ENCODE measurements at places on chromosomes 7 and 10.

- DNase-seq = no peak
Observed at GRCh38 chr10:19638182-19638895, 177.9 kb upstream of the PLXDC2 start.

- DNase-seq = peak; percentile 42
Observed at GRCh38 chr10:116470768-116471415, 43.2 kb downstream of the PNLIPRP3 start.

- no peak for DNase-seq
Observed at GRCh38 chr7:151416112-151416940, 6.5 kb upstream of the WDR86 start.

- DNase-seq = no peak
Observed at GRCh38 chr7:47478017-47478344, 103.9 kb downstream of the TNS3 start.

- DNase-seq = no peak
Observed at GRCh38 chr7:17948526-17949238, 8.4 kb upstream of the SNX13 start.

DNA sequence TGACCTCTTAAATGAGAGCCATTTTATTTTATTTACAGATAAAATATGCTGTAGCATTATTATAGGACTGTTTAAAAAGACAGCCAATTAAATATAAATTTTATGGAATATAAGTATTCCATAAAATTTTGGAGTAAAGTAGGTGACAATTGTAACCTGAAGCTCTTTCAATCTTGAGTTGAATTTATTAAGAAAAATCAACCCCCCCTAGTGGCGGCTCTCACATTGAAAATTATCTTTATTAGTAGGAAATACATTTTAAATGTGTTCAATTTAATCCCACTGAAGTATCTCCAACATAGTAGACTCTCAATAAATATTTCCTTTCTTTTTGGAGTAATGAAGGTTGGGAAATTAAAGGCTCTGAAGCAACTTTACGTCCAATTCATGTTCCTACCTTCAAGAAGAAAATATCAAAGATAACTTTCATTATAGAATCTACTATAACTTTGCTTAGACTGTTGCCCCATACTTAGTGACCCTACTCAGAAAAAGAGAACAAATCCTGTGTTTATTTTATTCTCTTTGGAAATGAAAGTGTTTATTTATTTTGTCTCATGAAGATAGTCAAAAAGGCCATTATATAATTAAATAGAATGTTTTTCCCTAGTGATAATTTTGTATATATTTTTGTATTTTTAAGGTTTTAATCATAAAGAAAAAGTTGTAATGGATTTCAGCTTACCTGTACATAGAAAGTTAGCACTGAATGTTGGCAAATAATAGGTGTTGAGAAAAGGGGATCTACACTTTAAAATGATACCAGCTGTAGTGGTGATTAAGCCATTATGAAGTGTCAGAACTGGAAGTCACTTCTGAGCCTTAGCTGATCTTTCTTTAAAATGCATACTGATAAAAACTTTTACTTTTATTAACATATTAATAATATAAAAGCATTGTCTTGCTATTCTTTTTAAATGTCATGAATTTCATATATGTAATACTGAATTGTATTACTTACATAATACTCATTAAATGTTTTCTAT lies 3.3 kb downstream of the AHR start:
- peak; percentile 24 for DNase-seq

DNA sequence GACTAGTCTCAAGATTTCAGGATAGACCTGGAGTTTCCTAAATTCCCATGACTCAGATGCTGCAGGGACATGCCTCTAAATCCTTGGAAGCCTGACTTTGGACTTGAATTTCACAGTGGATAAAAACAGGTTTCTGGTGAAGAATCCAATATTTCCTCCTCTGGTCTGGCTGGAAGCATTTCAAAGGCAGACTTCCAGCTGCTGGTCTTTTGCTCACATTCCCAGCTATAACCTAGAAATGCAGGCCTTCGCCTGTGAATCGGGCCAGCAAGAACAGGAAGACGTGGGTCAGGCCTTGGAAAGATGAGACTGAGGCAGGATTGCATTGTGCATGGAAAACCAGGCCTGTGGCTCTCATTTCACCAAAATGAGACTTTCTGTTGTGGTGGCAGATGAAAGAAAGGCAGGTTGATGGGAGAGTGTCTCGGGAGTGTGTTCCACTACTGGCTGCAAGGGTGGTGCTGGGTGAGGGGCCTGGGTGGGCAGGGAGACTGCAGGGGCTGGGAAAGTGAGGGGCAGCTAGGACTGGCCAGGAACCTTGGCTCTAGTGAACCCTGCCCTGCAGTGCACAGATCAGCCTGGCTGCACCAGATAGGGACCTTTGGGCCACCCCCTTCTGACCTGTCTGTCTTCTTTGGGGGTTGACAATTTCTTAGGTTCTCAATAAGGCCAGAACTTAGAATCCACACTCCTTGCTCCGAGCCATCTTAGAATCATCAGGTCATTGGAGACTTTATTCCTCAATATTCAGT lies 488.8 kb upstream of the MKI67 start:
- no peak for DNase-seq

DNA sequence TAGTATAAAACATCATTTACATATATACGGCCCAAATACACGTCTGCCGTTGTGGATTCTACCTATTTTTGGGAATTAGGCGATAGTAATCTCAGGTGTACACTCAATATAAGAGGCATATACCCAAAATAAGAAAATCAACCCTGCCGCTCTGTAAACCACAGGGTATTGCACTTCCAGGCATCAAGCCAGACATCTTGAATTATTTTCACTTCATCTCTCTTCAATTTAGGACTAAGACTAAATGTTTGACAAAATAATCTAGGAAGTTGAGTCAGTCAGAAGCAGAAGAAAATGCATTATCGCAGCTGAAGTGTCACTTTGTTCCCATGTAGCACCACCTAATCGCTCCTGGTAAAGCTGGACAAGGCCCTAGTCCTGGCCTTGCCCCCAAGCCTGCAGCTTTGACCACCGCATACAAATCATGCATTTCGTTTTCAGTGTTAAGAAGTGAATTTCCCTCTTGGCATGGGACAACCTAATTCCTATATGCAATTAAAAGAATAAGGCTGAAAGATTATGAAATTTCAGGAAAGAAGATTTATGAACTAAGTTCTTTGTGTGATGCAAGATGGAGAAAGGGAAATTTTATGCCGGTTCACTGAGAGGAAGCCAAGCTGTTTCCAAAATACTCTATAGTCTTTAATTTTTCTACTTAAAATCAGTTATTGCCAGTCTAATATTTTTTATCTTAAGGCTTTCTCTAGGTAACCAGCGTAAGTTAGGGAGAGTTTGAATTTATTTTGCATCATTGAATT lies 26.0 kb downstream of the CABCOCO1 start:
- DNase-seq = no peak

DNA sequence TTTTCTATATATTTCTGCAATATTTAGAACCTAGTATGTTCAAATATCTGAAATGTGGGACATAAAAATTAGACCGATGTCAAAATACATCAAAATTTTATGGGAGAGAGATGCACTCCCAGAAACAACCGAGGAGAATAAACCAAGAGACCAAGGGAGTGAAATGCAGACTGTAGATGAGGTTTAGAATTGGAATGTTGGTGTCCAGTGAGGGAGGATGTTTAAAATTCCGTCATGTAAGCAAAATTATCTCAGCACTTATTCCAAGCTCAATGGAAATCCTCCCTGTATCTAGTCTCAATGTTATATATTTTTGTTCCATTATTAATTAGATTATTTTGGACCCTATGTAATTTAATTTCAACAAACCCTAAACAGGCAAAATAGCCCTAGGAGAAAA lies 61.9 kb upstream of the MAGI2 start:
- DNase-seq = no peak

GRCh38 chr7:97215556-97215955 lies 98.1 kb downstream of the SDHAF3 start:
- DNase-seq = peak; percentile 56

GRCh38 chr10:88256013-88256680 lies 327.0 kb downstream of the RNLS start:
- DNase-seq = no peak

DNA sequence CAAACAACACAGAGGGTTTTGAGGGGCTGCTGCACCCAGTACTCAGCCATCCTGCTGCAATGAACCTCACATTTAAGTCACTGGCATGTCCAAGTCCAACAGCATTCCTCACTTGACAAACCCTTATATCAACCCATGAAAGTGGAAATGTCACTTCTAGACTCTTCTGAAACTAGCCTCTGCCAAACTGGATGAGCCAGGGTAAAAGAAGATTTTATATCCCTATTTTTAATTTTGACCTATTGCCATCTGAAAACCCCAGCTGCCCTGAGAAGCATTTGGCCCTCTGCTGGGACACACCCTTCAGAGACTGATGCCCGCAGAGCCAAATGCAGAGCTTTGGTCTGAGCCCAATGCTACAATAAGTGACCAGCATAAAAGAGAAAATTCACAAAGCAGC lies 201.1 kb downstream of the ANK3 start:
- no peak for DNase-seq

DNA sequence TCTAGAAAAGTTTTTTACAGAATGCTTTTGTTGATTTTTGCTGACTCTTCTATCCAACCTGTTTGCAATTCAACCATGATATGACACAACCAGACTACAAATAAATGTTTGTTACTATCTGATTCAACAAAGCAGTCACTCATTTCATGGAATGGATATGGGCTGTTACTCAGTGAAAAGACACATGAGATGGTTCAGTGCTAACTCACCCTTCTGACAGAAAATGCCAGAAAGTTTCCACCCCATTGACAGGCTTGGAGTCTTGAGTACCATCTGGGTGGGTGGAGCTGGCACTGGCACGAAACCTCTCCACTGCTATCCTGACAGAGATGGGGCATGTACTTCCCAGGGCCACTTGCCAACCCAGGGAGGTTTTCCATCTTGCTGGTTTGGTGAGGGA lies 39.5 kb downstream of the RBM28 start:
- DNase-seq = no peak

- no peak for DNase-seq
Observed at GRCh38 chr7:14104861-14105260, 115.4 kb upstream of the ETV1 start.

DNA sequence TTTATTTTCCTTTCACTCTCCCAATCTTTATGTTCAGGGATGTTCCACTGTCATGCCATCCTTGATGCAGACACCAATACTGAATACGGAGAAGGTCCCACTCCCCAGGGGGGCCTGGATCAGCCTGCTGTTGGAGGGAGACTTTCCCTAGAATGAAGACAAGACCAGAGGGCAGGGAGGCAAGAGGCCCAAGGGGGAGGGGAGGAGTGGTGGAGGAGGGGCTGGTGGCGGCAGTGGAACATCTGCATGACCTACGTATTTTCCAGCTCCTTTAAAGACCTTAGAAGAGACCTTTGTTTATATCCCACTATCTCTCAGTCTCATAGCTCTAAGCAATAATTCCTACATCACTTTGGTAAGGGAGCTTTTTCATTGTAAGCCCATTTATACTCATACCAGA lies 183.0 kb downstream of the HECW1 start:
- DNase-seq = no peak

- DNase-seq = no peak
Observed at GRCh38 chr7:152866125-152866524, 106.6 kb downstream of the ACTR3B start.

- DNase-seq = no peak
Observed at GRCh38 chr7:33854178-33854577, 51.2 kb upstream of the BMPER start.

- no peak for DNase-seq
Observed at GRCh38 chr10:43058716-43059335, 18.0 kb upstream of the RET start.

- DNase-seq = peak; percentile 16
Observed at GRCh38 chr10:93757136-93757535, 600 bp upstream of the LGI1 start.

GRCh38 chr10:99975942-99976809 lies 33.6 kb downstream of the DNMBP start:
- no peak for DNase-seq

DNA sequence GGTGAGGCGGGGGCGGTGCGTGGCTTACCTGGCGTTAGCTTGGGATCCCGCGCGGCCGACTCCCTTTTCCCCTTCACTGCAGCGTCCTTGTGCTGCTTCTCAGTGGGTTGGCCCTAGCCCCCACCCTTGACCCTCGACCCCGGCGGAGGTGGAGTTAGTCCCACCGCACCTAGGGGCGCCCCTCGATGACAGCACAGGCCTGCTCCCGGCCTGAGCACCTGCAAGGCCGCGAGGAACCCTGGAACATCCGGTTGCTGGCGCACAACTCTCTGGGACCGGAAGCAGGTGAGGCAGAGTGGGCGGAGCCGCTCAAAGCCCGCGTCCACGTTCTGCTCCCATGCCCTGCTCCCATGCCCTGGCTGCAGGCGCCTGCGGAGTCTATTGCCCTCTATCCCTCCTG lies 266.9 kb downstream of the USP6NL start:
- no peak for DNase-seq

DNA sequence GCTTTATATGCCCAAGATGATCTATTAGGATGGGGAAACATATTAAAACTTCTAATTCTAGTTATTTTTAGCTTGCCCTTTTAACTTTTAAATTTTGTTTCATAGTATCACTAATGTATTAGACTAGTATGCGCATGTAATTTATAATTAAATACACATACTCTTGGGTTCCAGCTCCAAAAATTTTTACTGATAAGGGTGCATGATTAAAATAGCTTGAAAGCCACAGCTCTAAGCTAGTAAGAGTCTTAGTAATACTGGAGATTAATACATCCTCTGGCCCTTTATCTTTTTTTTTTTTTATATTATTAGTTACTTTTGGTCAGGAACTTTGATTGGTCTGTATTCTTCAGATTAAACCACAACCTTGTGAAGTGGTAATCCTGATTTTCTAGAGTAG lies 53.6 kb downstream of the ATXN7L1 start:
- DNase-seq = no peak

DNA sequence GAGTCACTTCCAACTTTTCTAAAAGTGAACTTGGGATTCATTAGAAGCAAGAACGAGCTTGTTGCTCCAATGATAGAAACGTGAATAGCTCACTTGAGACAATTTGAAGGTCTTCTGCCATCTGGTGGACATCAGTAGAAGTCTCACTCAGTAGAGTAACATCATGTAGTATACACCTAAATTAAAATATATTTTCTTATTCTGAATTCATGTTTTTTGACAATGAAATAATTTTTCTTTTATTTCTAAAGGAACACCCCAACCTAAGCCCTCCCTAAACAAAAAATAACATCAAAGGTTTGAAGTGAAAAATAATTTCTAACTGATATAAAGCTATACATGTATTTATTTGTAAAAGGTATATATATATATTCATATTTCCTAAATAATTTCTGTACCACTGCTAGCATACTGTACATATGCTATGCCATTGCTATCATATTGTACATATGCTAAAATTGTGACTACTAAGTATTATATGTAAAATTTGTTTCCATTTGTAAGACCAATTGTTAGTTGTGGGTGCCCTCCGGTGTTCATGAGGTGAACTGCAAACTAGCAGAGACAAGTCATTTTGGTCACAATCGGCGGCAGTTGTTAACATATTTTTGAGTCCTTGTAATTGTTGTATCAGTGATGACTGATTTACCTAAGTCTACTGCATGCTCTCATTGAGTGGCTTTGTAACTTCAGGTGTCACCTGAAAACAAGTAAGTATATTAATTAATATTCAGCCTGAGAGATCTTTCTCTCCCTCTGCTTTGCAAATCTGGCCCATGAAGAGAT lies 121.9 kb downstream of the PTPRZ1 start:
- peak; percentile 66 for DNase-seq

- DNase-seq = no peak
Observed at GRCh38 chr7:6290319-6290741, 17.9 kb upstream of the CYTH3 start.
